ENCODE measurements at places on chromosomes 12 and 14.

DNA sequence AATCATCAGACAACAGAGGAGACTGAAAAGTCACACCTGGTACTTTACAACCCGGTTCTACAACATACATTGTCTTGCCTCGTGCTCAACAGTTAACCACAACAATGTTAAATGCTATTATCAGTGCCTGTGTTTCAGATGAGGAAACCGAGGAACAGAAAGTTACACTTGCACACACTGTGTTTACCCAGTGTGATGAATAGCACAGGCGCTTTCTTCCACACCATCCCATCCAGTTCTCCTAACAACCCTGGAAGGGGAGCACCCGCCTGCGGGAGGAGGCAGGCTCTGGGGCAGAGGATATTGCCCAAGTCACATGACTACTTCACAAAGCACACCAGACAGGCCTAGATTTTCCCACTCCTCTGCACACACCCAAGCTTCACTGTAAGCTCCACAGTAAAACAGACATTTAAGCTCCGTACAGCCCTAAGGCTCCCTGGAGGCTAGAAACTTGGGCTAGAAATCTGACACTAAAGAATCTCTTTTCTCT lies 21.8 kb downstream of the NCKAP5L start:
- no peak overlapping the region for H3K27ac ChIP-seq
- no peaks in the 10 kb centered on the region for H3K36me3 ChIP-seq

DNA sequence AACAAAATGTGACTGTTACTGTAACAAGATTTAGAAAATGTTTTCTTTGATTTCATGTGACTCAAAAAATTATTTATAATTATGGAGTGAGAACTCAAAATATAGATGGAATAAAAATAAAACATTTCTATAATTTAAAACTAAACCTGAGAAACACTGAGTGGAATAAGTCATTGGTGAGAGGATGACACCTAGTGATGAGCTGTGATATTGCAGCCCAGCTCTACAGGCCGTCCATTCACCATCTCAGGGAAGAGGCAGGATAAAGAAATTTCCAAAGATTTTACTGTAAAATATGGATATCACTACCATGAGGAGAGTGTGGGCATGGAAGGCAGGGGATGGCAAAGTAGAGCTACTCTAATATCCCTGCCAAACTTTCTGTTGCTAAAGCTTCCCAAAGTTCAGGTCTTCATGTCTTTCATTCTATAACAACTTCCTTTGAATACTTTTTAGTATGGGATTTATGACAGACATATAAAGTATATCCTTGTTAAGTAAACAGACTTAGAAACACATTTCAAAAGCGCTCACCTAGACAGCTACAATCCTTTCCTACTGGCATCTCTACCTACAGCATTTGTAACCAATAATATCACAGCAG lies 308.0 kb downstream of the ITPR2 start:
- no peak overlapping the region for H3K4me3 ChIP-seq
- no peak for DNase-seq
- no peaks in the 10 kb centered on the region for H3K4me1 ChIP-seq

DNA sequence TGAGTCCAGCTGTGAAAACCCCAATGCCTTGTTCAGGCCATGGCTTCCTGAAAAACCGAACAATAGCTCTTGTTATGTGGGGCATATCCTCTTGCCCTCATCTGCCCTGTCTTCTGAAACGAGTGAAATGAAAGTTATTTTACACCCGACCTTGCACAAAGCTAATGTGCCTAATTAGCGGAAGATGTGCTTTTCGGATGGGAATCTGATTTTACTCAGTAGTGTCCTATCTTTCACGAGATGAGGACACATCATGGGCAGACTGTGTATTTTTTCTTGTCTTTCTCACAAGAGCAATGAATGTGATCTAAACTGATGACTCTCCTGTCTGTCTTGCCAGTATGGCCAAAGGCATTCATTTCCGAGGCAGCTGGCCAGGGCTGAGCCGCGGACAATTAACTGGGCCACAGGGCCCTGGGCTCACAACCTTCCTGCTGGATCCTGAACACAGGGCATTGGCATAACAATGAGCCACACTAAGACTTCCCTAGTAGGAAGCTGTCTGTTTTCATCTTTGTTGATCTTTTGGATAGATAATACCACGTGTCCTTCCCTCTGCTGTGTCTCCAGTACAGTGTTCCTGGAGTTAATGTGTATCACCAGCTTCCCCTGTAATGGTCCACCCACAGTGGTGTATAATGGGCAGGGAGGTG lies 86.0 kb upstream of the HIF1A start:
- no peak for DNase-seq
- no peak overlapping the region for H3K27ac ChIP-seq
- no peak overlapping the region for H3K4me3 ChIP-seq
- H3K36me3 ChIP-seq, result no peaks in the 10 kb centered on the region
- no peaks in the 10 kb centered on the region for H3K4me1 ChIP-seq
- no peaks in the 10 kb centered on the region for H3K27me3 ChIP-seq

DNA sequence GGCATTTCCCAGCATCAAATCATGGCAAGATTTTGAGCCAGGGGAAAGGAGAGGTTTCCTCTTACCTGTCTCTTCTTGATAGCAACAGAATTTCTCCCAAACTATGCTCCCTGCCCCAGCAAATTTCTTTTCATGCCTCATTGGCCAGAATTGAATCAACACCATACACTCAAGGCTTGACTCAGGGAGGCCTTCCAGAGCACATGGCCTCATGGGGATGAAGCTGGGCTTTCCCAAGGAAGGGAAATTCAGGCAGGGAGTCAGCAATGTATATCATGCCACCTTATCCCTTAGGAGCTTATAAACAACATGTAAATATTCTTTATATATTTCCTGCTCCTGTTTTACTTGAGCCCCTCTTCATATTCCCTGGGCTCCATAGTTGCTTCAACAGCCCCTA lies 62.1 kb downstream of the ARF6 start:
- H3K4me3 ChIP-seq, result no peak overlapping the region
- DNase-seq, result no peak
- no peaks in the 10 kb centered on the region for H3K36me3 ChIP-seq
- no peak overlapping the region for H3K27ac ChIP-seq
- no peaks in the 10 kb centered on the region for H3K27me3 ChIP-seq

- H3K4me1 ChIP-seq, result no peaks in the 10 kb centered on the region
- H3K27me3 ChIP-seq, result no peaks in the 10 kb centered on the region
- H3K4me3 ChIP-seq, result no peak overlapping the region
- no peaks in the 10 kb centered on the region for H3K36me3 ChIP-seq
- DNase-seq, result no peak
Observed at GRCh38 chr12:67920413-67920812, 68.8 kb upstream of the IFNG-AS1 start.
